ENCODE measurements at places on chromosomes 13 and 19.

GRCh38 chr19:42271861-42272534 is 2.9 kb downstream of the CIC start:
- DNase-seq, result no peak

GRCh38 chr13:53405616-53406015 is 377.0 kb downstream of the OLFM4 start:
- DNase-seq, result no peak

DNA sequence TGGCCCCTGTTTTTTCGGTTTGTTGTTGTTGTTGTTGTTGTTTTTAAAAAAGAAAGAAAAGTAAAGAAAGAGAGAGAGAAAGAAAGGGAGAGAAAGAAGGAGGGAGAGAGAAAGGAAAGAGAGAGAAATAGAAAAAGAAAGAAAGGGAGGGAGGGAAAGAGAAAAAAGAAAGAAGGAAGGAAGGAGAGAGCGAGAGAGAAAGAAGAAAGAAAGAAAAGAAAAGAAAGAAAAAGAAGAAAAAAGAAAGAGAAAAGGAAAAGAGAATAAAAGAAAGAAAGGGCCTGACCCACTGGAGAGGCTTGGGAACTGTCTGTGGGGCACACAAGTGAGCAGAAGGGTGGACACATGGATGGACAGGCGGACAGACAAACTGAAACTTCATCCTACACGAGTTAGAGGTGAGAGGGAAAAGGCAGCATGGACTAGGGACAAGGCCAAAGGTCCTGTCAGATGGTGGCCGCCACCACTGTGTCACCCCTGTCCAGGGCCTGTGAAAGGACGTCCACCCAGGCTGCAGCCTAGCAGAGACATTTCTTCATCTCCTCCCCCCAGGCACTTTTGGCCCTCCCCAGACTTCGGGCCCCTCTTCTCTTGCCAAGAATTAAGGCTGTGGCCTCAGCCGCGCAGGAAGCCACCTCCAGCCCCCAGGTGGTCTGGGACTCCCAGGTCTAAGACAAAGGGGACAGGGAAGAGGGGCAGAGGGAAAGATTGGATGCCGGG is 9.1 kb upstream of the BCAM start:
- DNase-seq, result no peak

GRCh38 chr13:37288057-37288720 is 182.7 kb upstream of the CSNK1A1L start:
- no peak for DNase-seq

DNA sequence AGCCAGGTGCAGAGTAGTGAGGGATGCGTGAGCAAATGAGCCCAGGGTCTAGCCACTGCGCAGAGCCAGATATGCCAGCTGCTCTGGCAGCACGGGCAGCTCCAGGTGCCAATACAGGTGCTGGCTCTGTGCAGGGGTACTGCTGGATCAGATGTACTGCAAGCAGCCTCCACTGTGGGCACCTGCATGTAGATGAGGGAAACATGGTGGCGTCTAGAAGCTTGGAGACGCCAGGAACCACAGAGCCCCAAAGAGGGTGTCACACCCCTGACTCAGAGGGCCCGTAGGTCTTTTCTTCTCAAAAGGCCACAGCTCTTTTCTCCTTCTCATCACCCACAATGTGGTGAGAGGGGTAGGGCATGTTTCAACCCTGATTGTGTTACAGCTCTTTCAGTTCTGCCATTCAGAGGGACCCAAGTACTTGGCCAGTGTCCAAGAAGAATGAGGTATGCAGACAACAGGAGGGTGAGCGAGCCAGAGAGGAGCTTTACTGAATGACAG is 244.4 kb upstream of the SLITRK1 start:
- no peak for DNase-seq

DNA sequence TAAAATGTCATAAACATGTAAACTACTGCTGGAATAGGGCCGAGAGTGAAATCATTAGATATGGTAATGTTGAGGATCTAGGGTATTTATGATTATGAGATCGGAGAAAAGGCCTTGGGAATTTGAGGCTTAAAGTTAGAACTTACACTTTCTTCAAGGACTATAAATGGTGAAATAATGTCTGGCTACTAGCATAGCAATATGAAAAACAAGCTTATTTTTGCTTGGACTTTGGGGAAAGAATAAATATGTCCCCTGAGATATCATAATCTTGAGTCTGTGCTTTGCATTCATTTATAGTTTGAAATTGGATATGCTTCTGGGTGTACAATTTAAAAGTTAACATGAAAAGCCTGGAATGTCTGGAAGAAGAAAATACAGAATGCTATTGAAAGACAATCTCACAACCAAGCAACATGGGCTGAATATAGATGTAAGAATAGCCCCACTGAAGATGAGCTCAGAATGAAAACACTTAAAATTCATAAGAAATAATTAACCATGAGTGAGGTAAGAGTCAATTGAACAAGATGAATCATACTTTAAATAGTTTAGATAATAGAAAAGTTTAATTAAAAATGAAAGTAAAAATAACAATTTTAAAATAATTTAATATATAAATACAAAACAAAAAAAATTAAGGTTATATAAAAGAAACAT is 1555.4 kb upstream of the MIR17HG start:
- DNase-seq, result no peak

GRCh38 chr13:74256969-74257368 is 122.8 kb upstream of the KLF12 start:
- no peak for DNase-seq

- peak; percentile 94 for DNase-seq
Measured at GRCh38 chr19:54191011-54191810, at the start of gene TSEN34. Gene TSEN34 (plus strand): TSS chr19:54191308. CDS start chr19:54191365, 57 bp downstream.

DNA sequence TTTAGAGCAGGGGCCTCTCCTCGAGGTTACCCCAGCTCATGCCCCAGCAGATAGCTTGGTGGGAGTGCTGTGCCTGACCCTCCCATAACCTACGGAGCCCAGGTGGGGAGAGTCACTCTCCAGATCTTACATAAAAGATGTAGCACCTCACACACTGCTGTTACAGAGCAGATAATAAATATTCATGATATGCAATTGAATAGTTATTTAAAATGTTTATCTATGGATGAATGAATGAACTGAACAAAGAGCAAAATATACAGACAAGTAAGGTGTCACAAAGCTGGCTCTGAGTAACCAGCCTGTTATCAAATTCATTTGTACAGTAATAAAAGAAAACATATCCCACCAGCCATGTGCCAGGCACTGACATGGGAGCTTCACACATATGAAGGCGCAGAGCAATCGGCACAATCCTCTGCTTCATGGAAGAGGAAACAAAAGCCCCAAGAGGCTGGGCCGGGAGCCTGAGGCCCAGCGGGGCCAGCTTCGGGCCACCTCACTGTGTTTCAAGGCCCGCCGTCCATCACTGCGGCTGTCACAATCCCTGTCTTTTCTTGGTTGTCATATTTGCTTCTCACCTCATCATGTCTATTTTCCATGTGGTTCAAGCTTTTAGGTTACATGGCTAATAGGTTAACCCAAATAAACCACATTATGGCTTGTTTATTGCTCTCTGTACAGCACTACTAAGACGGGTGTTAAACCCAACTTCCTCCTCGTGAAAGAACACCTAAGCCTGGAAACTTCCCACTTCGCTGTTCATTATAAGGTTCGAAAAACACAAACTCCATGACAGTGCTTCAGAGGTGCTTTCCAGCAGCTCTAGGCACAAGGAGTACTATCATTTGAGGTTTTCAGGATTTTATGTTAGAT is 78.4 kb downstream of the IRS2 start:
- no peak for DNase-seq

DNA sequence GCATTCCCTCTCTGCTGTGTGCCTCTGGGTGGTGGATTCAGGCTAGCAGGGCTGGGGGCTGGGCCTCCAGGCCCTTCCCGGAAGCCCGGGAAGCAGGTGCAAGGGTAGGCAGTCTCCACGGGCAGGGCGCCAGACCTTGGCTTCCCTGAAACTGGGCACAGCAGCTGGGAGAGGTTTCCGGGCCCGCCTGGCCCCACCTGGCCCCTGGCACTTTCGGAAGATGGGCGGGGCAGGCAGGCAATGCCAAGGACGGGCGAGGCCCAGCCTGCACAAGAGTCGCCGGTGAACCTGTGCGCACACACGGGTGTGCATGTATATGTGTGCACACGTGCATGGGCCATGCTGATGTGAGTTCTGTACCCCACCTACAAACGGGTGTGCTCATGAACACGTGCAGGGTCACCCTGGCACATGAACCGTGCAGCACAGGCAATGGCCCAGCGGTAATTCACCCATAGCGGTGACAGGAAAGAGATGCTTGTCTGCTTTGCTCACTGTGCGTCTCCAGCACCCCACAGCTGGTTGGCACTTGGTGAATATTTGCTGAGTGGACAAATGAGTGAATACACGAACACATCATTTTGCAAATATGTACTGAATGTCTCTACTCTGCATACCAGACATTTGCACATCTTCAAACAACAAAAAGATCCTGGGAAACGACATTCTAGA is 15.3 kb downstream of the GADD45B start:
- DNase-seq, result no peak

DNA sequence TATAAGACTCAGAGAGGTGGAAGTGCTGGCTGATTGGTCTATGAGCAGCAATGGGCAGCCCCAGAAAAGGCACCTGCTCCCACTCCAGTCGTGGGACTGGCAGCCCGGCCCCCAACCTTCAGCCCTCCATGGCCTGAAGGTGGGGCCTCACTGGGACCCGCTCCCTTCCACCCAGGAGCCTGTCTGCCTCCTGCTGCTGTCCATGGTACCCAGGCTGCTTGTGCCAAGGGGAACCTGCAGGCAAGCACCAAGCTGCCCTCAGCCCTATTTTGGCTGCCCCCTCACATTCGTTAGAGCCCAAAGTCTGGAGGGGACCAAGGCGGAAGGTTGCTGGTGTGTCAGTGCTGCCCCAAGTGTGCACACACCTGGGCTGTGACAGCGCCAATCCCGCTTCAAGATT is 2304.9 kb downstream of the PCDH9 start:
- no peak for DNase-seq

- DNase-seq, result no peak
Measured at GRCh38 chr19:39160889-39161672, 35.5 kb downstream of the PAK4 start.

DNA sequence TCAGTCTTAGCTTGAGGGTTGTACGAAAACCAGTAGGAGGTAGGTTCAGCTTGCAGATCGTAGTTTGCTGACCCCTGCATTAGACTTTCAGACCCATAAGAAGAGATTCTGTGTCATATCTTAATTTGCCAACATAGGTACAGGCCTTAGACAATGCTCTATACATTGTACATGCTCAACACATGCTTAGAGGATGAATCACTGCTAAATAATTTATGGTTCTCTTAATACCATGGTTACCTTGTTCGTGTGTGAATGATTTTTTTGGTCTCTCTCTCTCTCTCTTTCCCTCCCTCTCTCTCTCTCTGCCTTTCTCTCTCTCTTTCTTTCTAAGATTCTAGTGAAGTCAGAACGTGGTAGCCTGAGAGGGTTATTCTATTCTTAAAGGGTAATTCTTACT is 112.2 kb downstream of the FGF14 start:
- no peak for DNase-seq

GRCh38 chr13:113618455-113618854 is 33.9 kb downstream of the TFDP1 start:
- no peak for DNase-seq

- no peak for DNase-seq
Measured at GRCh38 chr19:13115936-13116281, 631 bp downstream of the TRMT1 start.

GRCh38 chr19:31803835-31804446 is 454.7 kb upstream of the TSHZ3 start:
- no peak for DNase-seq

- DNase-seq, result no peak
Measured at GRCh38 chr19:47740866-47741519, 4.4 kb upstream of the NOP53 start.

DNA sequence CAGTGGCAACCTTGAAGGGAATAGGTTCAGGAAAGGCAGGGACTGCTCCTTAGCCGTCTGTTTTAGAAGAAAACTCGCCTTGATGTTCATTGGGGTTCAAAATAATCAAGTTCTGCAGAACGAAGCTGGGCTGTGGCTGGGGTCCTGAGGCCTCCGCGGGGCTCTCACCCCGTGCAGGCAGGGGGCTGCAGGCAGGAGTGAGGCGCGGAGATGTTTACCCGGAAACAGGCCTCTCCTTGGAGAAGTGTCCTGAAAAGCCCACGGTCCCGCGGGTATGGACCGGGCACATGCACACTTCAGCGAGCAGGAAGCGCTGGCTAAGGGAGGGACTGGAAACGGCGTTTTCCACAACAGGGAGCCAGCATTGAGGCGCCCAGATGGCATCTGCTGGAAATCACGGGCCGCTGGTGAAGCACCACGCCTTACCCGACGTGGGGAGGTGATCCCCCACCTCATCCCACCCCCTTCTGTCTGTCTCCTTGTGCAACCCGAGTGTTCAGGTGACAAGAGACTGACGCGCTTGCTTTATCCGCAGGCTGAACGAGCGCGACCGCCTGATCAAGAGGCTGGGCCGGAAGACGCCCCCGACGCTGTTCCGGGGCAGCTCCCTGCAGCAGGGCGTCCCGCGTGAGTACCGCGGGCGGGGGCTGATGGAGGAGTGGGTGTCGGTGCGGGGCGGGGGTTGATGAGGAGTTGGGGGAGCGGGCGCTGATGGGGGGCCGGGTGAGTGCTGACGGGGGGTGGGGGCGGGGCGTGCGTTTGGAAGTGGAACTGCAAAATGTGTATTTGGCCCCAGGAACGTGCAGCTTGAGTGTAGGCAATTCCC is 39.6 kb downstream of the SHISA2 start:
- DNase-seq, result no peak

GRCh38 chr13:75153834-75154233 is 328.1 kb downstream of the TBC1D4 start:
- DNase-seq, result no peak

DNA sequence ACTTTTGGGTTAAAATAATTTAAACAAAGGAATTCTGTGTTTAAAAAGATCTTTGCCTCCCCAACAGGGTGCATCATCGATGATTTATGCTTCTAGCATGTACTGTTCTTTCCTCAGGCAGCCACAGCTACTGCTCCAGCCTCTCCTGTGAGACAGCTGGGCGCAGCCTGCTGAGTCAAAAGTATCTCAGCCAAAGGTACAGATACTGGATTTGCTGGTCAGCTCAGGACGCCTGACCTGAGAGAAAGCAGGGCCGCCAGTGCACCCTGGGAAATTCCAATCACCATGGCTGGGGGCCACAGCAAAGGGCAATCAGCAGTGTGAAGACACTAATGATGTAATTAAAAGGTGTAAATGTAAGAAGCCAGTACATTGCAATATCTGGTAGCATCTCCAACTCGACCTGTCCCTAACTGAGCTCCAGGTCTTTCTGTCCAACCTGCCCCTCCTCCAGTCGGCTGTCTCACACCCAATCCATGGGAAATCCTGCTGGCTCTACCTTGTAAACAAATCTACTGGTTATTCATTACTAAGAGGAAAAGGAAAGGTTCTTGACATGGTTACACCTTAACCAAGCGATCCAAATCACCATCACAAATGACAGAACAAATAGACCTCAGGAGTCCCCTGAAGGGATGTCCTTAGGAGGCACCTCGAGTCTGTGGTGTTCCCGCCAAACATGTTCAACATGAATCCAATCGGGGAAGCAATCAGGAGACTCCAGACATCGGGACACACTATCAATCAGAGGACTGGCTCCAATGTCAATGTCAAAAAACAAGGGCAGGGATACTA is 7.3 kb downstream of the OPA3 start:
- DNase-seq, result no peak

GRCh38 chr13:41919031-41919740 is 41.7 kb downstream of the VWA8 start:
- DNase-seq, result no peak

All from memory B cell (primary cell).